ENCODE measurements at places on chromosomes 7 and 10. TPM values are rescaled to one million over a fixed set of nuclear protein-coding genes. Genes with fewer than 3 reads are reported as not detected.

MAT1A gene
- not detected for total RNA-seq

ZNF680 gene
- total RNA-seq: 6.9 TPM

SAMD9 gene
- 3.5 TPM for total RNA-seq

RASA4B gene
- 0.59 TPM for total RNA-seq

TEX36 gene
- total RNA-seq: not detected

CYP17A1 gene
- total RNA-seq: not detected

FGL2 gene
- total RNA-seq: 0.15 TPM

CYP26A1 gene
- total RNA-seq: not detected

GIMAP4 gene
- total RNA-seq: not detected

ACBD7 gene
- total RNA-seq: 3.9 TPM

CPA2 gene
- total RNA-seq: not detected

SLC25A13 gene
- 14.0 TPM for total RNA-seq

INTS1 gene
- total RNA-seq: 103 TPM

IGF2BP3 gene
- total RNA-seq: 38.2 TPM

PSD gene
- 0.67 TPM for total RNA-seq

TMEM236 gene
- not detected for total RNA-seq

SFMBT2 gene
- total RNA-seq: 1.7 TPM

PODXL gene
- total RNA-seq: 0.17 TPM

C10orf105 gene
- not detected for total RNA-seq

OPN1SW gene
- not detected for total RNA-seq

C7orf33 gene
- total RNA-seq: not detected

CTAGE15 gene
- not detected for total RNA-seq

NEBL gene
- total RNA-seq: 1.3 TPM

BMPER gene
- 0.74 TPM for total RNA-seq

KCP gene
- total RNA-seq: 0.17 TPM

FAM25G gene
- not detected for total RNA-seq

TMEM176B gene
- not detected for total RNA-seq

CNPY1 gene
- not detected for total RNA-seq

ZNF722 gene
- not detected for total RNA-seq

ABCA13 gene
- total RNA-seq: not detected

Data from bronchus fibroblast of lung (primary cell).